ENCODE measurements at places on chromosomes 13 and 19.

DNA sequence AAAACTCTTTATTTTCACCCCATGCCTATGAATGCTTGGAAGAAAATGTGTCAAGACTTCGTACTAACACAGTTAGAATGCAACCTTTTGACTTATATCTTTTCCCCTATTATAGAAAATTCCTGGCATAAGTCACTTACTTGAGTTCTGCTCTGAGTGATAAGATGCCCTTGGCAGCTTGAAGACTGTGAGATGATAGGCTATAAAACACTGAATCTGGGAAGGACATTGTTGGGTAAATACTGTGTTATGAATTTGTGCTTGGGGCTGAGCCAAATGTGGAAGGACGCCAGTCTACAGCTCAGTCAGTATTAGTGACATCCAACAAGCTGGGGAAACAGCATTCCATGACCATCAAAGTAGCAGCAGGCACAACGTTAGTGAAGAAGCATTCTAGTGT is 368.0 kb upstream of the SGCG start:
- DNase-seq = no peak

DNA sequence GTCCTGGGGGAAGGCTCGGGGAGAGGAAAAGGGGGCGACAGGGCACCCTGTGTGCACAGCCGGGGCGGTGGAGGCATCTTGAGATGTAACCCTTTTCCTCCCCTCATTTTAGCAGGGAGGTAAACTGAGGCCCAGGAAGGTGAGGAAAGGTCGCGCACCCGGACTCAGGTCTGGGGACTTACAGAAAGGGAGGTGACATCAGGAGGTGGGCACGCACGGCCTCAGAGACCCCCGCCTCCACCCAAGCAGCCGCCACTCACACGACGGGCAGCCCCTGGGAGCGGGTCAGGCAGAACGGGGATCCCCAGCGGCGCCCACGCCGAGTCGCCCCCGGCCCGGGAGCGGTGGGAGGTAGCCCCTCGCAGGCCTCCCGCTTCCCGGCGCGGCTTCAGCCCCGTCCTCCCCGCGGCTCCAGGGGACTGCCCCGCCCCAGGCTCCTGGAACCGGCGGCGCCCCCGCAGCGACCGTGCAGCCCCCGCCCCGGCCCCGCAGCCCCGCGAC is 477 bp downstream of the PIP5K1C start:
- DNase-seq = no peak

GRCh38 chr13:107117327-107118012 is 549.5 kb upstream of the ARGLU1 start:
- no peak for DNase-seq

DNA sequence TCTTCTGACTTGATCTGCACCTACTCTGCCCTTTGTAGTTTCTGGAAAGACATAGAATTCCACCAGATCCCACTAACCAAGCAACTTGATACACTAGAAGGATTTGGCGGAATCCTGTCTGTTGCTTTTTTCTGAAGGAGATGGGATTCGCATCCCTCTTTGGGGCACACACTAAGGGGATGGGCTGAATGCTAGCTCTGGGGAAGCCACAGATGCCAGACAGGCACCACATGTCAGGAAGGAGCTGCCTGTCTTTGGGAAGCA is 52.1 kb downstream of the SERP2 start:
- DNase-seq = no peak

DNA sequence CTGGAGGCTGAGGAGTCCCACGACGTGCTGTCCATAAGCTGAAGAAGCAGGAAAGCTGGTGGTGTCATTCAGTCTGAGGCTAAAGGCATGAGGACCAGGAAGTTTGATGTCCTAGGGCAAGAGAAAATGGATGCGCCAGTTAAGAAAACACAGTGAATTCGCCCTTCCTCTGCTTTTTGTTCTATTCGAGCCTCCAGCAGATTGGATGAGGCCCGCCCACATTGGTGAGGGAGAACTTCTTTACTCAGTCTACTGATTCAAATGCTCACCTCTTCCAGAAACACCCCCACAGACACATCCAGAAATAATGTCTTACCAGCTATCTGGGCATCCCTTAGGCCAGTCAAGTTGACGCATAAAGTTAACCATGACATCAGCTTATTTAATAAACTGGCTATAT is 7.5 kb upstream of the TTYH1 start:
- DNase-seq = no peak

DNA sequence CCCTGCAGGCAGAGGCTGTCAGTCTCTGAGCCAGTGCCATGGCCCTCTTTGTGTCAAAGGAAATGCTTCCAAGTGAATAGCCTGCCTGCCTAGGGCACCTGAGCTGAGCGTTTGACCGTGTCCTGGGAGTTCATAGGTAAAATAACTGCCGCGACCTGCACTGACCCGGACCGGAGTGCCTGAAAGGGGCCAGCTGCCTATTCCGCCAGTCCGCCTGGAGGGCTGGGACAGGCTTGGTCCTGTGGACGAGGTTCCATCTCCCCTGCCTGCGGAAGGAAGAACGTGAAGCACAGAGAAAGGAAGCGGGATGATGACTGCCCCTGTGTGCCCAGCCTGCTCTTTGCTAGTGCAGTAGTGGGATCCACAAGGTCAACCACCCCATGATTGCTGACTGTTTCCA is 17.5 kb upstream of the ZNF492 start:
- DNase-seq = no peak

DNA sequence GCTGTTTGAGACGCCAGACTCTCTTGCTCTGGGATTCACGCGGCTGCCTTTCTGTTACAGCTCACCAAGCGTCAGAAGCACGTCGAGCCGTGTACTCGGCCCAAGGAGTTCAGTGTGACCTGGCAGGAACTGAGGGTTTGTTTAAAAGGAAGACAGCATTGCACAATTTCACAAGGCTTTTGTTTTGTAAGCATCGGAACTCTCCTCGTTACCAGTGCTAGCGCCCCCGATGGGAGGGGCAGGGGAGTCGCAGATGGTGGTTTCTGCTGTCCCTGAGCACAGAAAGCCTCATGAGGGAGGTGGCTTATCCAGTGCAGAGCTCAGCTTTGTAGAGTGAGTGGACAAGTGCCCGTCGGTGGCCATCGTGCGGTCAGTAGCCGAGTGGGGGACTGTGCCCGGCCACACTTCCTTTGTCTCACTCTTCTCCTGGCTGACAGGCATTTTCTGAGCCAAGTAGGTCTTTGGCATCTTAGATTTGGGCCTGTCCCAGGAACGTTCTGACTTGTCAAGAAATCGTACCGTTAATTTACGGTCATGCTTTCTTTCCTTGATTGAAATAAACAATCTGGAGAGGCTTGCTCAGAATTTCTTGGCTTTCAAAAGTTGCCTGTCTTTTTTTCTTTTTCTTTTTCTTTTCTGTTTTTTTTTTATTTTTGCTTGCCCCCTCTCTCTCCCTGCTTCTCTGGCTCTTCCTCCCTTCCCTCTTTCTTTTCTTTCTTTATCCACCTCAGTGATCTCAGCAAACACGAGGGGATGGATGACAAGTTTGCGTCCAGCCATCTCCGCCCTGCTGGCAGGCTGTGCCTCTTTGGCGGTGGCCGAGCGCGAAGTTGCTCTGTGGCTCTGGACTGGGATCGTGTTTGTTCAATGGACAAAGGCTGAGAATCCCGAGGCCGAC is 7.7 kb downstream of the KDM4B start:
- no peak for DNase-seq

DNA sequence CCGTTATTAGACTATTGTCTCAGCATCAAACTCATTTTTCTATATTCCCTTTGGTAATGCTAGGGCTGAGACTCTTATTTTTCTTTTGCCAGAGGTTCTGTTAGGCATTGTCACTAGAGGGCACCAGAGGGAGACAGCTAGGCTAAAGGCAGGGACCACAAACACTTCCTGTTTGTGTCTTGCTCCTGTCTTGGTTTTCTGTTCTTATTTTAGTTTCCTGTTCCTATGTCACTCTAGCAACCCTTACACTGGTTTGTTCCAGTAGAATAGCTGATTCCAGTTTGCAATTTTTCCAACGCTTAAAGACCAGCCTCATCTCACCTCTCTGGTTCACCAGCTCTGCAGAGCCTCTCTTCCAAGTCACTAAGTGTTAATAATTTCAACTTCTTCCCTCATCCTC is 772.0 kb downstream of the DIAPH3 start:
- DNase-seq = peak; percentile 10

DNA sequence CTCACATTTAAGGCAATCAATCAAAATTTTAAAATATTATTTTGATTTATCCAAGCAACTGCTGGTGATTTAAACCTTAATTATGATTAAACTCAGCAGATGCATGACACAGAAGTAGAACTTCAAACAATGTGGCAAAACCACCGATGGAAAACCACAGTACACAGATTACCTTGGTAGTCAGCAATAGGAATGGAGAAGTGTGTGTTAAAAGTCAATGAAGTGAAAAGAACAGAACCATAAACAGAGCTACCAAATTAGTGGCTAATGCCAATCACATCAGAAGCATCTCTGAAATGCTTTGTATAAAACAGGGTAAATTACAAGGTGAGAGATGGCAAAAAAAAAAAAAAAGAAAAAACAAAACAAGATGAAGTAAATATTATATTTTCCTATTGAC is 31.2 kb downstream of the KATNAL1 start:
- peak; percentile 34 for DNase-seq

DNA sequence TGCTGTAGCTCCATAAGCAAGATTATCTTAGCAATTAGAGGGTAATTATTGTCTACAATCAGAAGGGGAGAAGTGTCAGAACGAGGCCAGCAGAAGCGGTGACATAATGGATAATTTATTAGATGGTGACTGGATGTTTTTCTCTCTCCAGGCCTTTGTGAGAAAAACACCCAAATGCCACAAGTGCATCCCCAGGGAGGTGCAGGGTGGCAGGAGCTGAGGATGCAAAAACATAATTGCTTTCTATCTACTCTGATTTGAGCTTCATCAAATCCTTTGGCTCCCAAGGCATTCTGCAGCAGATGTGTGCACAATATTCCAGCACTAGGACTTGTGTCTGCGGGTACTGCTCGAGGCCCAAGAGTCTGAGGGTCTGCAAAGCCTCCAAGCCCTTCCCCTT is 220.1 kb upstream of the SERP2 start:
- no peak for DNase-seq

DNA sequence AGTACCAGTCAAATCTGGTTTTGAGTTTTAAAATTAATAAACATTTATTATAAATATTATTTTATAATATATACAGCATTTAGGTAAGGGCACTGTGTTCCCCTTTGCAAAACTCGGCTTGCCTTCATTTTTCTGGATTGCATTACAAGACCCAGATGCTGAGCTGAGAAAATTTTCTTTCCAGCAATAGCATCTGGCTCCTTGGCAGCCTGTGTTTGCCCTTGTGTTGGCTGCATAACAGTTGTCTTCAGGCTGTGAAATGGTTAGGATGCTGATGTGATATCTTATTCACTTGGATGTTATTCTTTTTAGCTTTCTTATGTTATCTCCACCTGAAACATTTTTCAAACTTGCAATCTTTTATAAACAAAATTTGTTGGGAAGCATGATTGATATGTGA is 784.4 kb downstream of the DACH1 start:
- DNase-seq = no peak

GRCh38 chr19:53540091-53540490 is 2.1 kb downstream of the ZNF331 start:
- DNase-seq = no peak

DNA sequence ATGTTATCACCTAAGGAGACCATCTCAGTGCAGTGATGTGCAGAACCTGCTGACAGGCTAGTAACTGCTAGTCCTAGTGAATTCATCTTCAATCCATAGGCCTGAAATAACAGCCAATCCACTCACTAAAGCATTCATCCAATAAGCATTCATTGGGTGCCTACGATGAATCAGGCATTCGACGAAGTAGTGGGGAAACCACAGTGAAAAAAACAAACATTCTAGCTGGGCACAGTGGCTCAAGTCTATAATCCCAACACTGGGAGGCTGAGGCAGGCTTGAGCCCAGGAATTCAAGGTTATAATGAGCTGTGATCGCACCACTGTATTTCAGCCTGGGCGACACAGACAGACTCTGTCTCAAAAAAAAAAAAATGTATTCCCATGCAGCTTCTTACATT is 135.6 kb downstream of the RNF17 start:
- no peak for DNase-seq

DNA sequence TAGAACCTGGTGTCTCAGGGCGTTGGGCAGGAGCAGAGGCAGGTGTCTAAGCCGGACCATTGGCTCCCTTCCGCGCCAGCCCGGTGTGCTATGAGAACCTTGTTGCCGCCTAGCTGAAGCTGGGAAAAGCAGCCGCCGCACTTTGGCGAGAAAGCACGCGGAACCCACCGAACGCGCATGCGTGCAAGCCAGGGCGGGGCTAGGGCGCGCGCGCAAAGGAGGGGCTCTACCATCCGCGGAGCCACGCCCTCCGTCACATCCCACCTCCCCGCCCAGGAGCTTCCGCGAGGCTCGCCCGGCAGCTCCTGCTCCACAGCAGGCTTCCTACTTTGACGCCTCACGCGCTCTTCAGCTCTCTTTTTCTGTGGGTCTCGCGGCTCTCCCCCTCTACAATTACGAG is 51.3 kb downstream of the WDR87 start:
- peak; percentile 50 for DNase-seq

GRCh38 chr13:101544979-101545378 is 92.5 kb downstream of the ITGBL1 start:
- no peak for DNase-seq

DNA sequence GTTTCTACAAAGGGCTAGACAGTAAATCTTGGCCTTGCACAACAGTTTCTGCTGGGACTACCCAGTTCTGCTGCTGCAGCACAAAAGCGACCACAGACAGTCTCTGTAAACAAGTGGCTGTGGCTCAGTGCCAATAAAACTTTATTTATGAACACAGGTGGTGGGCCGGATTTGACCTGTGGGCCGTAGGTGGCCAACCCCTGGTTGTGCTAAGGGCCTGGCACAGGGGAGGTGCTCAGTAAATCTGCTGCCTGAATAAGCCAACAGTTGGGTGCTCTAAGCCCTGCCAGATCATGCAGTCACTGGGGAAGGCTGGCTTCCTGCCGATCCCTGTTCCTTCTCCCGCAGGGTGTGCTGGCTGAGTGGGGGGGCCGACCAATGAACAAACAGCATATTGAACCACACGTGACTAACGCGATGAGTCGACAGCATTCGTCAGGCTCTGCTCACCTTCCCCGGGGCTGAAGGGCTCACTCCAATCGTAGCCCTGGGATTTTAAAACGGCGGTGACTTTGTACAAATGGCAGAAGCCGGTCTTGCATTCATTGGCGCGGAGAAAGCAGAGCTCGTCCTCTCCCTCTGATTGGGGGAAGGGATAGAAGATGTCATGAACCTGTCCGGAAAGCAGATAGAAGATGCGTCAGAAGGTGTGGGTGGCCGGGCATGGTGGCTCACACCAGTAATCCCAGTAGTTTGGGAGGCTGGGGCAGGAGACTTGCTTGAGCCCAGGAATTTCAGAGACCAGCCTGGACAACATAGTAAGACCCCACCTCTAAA is 24.3 kb upstream of the MYDGF start:
- no peak for DNase-seq

GRCh38 chr13:46484561-46484960 is 68.4 kb upstream of the LRCH1 start:
- DNase-seq = no peak

DNA sequence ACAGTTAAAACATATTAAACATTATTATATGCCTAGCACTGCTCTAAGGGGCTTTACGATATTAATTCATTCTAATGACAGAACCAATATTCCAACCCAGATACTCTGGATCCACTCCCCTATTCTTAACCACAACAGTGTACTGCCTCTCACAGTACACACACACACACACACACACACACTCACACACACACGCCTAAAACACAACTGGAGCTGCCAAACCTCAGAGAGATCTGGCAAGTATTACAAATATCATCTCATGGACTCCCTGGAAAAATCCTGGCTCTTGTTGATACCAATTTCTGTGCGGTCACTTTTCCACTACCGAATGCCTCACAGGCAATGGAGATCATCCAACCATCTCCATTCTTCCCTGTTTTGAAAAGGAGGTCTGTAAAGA is 1.3 kb downstream of the ZNF780A start:
- no peak for DNase-seq
